Fibroblast of villous mesenchyme (primary cell): ENCODE measurements at places on chromosomes 7 and 10. TPM values are rescaled to one million over a fixed set of nuclear protein-coding genes. Genes with fewer than 3 reads are reported as not detected.

- peak; percentile 26 for DNase-seq
Observed at GRCh38 chr10:4532976-4533375, 293.0 kb upstream of the AKR1E2 start.

- peak; percentile 67 for DNase-seq
Observed at GRCh38 chr10:22325272-22326144, 4.6 kb downstream of the BMI1 start.

The GIMAP2 gene
- total RNA-seq = under 0.01 and 2.6 TPM in 2 replicates

The FRMPD2 gene
- under 0.01 TPM in 2 replicates for total RNA-seq

DNA sequence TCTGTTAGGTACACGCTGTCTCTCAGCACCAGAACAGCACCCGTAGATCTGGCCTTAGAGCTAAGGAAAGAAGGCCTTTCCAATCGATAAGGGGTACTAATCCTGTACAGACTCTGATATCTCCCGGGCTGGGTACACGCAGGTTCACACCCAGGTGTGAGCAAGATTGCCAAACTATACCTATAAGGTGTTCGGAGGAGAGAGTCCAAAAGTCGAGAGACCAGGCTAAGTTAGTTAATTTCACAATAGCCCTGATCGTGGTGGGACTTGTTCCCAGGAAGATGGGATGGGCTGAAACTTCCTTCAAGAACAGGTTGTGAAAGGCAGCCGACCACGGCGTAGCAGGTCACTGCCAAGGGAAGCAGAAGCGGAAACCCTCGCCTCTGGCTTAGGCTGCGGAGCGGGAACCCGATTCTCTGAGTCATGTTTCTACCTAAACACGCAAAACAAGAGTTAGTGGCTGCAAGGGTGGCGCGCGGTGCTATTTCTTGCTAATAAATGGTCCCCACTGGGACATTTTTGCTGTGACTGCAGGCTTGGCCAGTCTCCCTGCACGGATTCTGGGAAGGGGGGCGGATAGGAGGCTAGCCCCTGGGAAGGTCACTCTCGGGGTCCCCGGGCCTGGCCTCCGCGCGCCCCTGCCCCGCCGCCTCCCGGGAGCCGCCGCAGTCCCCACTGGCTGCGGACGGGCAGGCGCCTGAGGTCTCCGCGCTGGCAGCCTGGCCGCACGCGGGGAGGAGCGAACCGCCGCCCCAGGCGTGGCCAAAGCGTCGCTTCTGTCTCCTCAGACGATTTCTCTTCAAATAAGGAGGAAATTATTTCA, 75.4 kb upstream of the PDSS1 start:
- DNase-seq = no peak

- DNase-seq = peak; percentile 68
Observed at GRCh38 chr10:110138197-110138812, 69.1 kb upstream of the MXI1 start.

GRCh38 chr10:97690133-97690532, 3.1 kb upstream of the AVPI1 start:
- DNase-seq = no peak

DNA sequence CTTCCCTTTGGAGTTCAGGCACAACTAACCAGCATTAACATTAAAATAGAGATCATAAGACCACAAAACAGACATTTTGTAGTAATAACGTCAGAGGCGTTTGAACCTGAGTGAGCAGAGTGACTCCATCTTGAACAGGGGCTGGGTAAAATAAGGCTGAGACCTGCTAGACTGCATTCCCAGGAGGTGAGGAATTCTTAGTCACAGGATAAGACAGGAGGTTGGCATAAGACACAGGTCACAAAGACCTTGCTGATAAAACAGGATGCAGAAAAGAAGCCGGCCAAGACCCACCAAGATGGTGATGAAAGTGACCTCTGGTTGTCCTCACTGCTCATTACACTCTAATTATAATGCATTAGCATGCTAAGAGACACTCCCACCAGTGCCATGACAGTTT, 493.2 kb upstream of the AUTS2 start:
- DNase-seq = no peak

The IL2RA gene
- under 0.01 TPM in 1 of 2 replicates, not detected in the other for total RNA-seq

GRCh38 chr10:101839002-101839401, 4.6 kb downstream of the KCNIP2 start:
- no peak for DNase-seq

GRCh38 chr7:13386741-13387140, 602.7 kb downstream of the ETV1 start:
- DNase-seq = no peak

The DNAJC9 gene
- total RNA-seq = 23.5 and 28.1 TPM in 2 replicates

The DOCK4 gene
- total RNA-seq = 13.9 and 43.6 TPM in 2 replicates

DNA sequence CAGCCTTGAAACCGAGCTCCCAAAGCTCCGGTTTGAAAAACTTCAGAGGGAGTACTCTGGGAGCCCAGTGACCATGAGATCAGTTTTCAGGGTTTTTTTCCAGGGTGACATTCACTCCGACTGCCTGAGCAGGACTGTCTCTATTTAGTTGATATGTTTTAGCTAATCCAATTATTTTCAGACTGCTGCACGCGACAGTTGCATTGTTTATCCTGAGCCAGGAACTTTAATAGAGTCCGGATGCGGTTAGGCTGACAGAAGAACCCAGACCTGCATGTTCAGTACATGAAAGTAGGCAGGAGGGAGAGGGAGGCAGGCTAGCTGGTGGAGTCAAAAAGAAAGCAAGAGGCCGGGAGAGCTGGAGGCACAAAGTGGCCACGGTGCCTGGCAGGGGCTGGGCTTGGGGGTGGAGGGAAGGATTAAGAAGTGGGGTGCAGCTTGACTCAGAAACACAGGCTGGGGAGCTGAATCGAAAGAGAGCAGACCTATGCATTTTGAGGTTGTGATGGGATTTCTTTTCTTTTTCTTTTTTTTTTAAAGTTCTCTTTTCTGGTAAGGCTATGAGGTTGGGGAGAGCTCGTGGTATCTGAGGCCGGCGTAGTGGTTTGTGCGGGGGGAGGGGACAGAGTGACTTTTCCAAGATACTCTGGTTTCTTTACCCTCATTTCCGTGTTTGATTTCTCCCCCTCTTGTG, 5.7 kb downstream of the GATA3 start:
- DNase-seq = no peak

The GOLGA7B gene
- total RNA-seq = under 0.01 TPM in 1 of 2 replicates, not detected in the other

The BCCIP gene
- 31.2 and 48.4 TPM in 2 replicates for total RNA-seq

- DNase-seq = no peak
Observed at GRCh38 chr10:75226656-75227055, 9.1 kb downstream of the COMTD1 start.

- DNase-seq = peak; percentile 9
Observed at GRCh38 chr10:30553018-30553625, 76.4 kb downstream of the LYZL2 start.

The NXPH1 gene
- not detected in 2 replicates for total RNA-seq

DNA sequence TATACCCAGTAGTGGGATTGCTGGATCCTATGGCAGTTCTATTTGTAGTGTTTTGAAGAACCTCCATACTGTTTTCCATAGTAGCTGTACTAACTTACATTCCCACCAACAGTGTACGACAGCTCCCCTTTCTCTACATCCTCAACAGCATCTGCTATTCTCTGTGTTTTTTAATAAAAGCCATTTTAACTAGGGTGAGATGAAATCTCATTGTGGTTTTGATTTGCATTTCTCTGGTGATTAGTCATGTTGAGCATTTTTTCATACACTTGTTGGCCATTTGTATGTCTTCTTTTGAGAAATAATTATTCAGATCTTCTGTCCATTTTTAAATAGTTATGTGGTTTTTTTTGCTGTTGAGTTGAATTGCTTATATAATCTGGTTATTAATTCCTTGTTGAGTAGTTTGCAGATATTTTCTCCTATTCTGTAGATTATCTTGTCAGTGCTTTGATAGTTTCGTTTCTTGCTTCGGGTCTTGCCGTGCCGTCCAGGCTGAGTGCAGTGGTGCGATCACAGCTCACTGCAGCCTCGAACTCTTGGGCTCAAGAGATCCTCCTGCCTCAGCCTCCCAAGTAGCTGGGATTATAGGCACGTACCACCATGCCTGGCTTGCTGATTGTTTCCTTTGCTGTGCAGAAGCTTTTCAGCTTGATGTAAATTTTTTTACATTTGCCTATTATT, 12.0 kb downstream of the MTG1 start:
- DNase-seq = peak; percentile 20

- no peak for DNase-seq
Observed at GRCh38 chr10:132096863-132097478, 31.2 kb downstream of the JAKMIP3 start.

GRCh38 chr7:20597339-20597738, 18.1 kb upstream of the ABCB5 start:
- DNase-seq = no peak

DNA sequence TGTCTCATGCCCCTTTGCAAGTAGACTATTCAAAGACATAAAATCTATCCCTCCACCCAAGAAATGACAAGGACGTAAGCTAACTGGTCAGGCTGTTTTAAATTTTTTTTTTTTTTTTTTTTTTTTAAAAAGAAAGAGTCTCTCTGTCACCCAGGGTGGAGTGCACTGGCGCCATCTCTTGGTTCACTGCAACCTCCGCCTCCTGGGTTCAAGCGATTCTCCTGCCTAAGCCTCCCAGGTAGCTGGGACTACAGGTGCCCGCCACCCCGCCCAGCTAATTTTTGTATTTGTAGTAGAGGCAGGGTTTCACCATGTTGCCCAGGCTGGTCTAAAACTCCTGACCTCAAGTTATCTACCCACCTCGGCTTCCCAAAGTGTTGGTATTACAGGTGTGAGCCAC, 11.2 kb downstream of the TRA2A start:
- DNase-seq = no peak

The UNCX gene
- total RNA-seq = not detected in 2 replicates

The HHEX gene
- 0.43 and 1.3 TPM in 2 replicates for total RNA-seq

The GNGT1 gene
- total RNA-seq = not detected in 2 replicates

DNA sequence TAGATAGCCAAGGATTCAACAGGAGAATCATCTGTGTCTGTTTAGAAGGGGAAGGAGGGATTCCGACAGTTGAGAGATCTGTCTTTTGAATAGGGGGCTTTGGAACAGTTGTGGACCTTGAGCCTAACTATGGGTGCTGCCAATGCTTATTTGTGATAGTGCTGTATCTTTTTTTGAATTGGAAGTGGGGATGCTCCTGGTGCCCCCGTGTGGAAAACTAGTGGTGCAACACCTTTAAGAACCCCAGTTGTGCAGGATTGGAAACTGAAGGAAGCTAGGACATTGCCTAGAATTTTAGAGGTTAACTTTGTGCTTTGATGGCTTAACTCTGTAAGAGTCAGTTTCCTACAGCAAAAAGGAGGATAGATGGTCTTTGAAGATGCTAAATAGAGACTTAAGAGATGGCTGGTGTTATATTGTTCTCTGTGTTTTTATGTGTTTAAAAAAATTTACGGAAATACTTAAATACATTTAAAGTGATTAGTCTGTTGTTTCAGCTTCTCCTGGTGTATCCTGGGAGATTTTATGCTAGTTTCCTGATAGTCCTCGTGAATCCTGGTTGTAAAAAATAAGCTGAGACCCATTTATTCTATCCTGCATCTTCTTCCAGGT, 69.3 kb downstream of the AP3M1 start:
- DNase-seq = peak; percentile 71

DNA sequence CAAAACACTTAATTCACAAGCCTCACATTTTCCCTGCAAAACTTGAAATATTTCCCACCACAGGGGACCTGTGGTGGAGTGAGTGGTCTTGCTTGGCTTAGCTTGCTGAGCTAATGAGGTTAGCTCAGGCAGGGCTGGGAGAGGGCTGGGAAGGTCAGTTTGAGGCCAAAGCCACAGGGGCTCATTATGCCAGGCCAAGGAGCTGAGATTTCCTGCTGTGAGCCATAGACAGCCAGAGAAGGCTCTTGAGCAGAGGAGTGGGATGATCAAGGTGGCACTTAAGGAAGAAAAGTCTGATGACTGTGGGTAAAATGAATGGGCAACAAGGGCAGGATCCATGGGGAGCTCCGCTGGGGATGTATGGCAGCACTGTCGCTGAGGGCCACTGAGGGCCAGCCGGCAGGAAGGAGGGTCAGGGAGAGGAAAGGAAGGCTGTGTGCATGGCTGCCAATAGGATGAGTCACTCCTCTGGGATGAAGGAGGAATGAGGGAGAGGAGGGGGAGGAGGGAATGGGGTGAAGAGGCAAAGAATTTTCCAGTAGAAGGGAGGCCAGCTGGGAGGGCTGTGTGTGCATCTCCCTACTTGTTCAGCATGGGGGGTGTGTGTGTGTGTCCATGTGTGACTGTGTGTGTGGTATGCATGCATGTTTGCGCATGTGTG, 18.7 kb upstream of the ZNF488 start:
- DNase-seq = peak; percentile 87

- DNase-seq = no peak
Observed at GRCh38 chr10:116732573-116732972, 9.8 kb downstream of the HSPA12A start.

The DYDC2 gene
- under 0.01 TPM in 1 of 2 replicates, not detected in the other for total RNA-seq

The DRGX gene
- not detected in 2 replicates for total RNA-seq
